Posterior vena cava (tissue), 2 donors: ENCODE measurements at places on chromosomes 1 and 21. TPM values are rescaled to one million over a fixed set of nuclear protein-coding genes. Genes with fewer than 3 reads are reported as not detected.
A peak's percentile ranks its signal among the peaks of the same experiment; 100 is the strongest.

- DNase-seq: peak; percentile 93
Observed at GRCh38 chr1:1540090-1540817, at the start of gene TMEM240. TMEM240 (minus strand) TSS chr1:1540624; CDS start chr1:1540346, 278 bp downstream.

The SMCP gene
- total RNA-seq: not detected

GRCh38 chr1:226761322-226761721 is 22.2 kb upstream of the ITPKB start:
- no peak for DNase-seq

GRCh38 chr1:245842106-245842505 is 665.0 kb downstream of the SMYD3 start:
- DNase-seq: no peak

DNA sequence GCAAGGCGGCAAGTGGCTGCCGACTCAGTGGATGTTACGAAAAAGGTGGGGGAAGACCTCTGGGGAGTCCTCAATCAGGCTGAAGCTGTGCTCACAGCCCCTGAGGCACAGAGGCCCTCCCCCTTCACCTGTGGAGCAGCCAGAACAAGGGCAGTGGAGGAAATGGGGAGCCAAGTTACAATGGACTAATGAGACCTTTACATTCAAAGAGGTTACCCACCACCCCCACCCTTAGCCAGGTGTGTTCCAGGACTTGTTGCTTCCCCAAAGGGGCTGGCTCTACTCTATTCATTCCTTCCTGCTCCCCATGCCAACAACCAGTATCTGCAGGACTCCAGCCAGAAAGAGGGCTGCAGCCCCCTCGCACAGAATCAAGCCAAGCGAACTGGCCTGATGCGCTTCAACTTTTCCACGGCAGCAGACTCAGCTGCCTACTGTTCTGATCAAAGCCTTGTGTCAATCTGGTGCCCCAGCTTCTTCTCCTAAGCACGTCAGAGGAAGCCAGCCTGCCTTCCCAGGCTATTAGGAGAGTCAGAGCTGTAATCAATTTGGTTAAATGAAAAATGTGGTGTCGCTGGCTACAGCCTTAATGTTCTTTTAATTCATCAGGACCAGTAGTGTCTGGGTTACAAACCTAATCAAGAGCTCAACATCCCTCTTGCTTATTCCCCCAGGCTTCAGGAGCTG is 1.8 kb upstream of the SYT2 start:
- no peak for DNase-seq

GRCh38 chr1:186146974-186147373 is 228.1 kb downstream of the TPR start:
- no peak for DNase-seq

The AADACL4 gene
- total RNA-seq: not detected

DNA sequence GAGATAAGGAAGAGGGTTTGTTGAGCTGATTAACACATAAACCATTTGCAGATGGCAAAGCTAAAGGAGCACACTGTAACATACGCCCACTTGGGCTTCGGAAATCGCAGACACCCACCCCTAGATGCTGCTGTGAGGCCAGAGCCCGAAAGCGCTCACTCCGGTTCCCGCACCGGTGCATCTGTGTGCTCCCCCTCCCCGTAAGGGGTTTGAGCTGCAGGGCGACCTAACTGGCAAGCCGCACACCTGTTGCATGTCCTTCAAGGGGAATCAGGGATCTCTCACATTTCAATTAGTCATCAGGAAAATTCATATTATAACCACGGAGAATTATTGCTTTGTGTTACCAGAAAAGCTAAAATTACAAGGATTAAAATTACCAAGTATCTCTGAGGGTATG is 1.4 kb upstream of the CFH start:
- no peak for DNase-seq

DNA sequence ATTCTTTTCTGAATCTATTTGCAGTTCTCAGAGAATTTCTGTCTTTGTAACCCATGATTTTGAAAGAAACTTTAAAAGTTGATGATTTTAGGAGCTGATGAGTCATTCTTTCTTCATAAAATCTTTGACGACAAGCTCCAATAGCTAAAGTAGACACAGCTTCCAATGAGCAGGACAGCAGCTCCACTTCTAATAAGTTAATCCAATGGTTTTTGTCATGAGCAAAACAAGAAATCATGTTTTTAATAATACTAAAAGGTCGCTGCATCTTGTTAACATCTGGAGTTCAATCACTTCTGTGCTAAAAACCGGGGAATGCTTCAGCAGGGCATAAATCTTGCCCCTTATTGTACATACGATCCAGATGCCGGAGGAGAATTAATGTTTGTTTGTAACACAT is 48.9 kb upstream of the GORAB start:
- DNase-seq: no peak

The CGN gene
- total RNA-seq: not detected

GRCh38 chr1:22024485-22025367 is 23.3 kb downstream of the CELA3A start:
- DNase-seq: peak; percentile 84

DNA sequence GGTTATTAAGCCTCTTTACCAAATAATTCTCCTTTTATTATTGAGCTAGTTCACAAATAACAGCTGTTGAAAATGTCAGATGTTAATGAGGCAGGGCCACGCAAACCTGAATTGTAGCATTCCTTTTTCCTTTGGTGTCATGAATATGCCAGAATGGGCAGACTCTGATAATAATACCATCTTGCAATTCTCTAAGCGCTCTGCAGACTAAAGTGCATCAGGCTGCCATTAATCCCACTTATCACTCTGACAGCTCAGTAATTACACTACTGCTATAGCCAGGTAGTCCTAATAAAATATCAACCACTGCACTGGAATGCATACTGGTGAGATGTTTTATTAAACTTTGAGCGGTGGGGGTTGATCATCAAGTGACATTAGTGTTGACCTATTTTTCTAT is 177.7 kb downstream of the DPYD start:
- DNase-seq: no peak

DNA sequence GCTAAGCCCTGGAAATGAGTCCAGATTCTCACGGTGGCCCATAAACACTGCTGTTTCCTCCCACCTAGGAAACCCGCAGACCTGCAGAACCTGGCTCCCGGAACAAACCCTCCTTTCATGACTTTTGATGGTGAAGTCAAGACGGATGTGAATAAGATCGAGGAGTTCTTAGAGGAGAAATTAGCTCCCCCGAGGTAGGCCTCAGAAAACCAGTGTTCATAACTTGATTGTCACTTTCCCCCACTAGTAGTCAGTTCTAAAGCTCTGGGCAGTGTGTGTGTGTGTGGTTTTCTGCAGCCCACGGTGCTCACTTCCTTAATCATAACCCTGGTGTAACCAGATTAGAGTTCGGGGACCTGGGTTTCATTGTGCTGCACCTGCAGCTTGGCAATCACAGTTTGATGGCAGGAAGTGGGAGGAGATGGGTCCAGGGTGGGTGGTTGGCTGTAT is 39.1 kb downstream of the CLIC6 start:
- DNase-seq: no peak

GRCh38 chr1:56526571-56527174 is 52.7 kb downstream of the PLPP3 start:
- no peak for DNase-seq
